T-helper 2 cell (primary cell): ENCODE measurements at places on chromosomes 2 and 18.

GRCh38 chr2:48137829-48138228 lies 231.5 kb upstream of the FBXO11 start:
- no peak for DNase-seq

- DNase-seq, result no peak
Measured at GRCh38 chr2:127586746-127587295, 51.3 kb downstream of the MYO7B start.

DNA sequence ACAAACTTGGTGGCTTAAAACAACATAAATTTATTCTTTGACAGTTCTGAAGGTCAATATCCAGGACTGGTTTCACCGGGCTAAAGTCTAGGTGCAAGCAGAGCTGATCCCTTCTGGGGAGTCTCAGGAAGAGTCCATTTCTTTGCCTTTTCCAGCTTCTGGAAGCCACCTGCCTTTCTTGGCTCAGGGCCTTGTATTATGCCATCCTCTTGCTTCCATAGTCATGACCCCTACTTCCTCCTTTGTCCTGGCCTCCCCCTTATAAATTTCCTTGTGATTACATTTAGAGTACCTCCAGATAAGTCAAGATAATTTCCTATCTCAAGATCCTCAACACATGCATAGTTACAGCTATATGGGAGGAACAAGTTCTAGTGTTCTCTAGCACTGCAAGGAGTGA lies 1089.5 kb downstream of the LRP1B start:
- DNase-seq, result no peak

- no peak for DNase-seq
Measured at GRCh38 chr2:181421464-181421863, 35.7 kb upstream of the ITGA4 start.
